Right renal cortex interstitium (tissue), 3 donors: ENCODE measurements at places on chromosomes 16 and 17. TPM values are rescaled to one million over a fixed set of nuclear protein-coding genes. Genes with fewer than 3 reads are reported as not detected.
A peak's percentile ranks its signal among the peaks of the same experiment; 100 is the strongest.

- DNase-seq: no peak
Measured at GRCh38 chr17:69535016-69535570, 120.6 kb downstream of the MAP2K6 start.

DNA sequence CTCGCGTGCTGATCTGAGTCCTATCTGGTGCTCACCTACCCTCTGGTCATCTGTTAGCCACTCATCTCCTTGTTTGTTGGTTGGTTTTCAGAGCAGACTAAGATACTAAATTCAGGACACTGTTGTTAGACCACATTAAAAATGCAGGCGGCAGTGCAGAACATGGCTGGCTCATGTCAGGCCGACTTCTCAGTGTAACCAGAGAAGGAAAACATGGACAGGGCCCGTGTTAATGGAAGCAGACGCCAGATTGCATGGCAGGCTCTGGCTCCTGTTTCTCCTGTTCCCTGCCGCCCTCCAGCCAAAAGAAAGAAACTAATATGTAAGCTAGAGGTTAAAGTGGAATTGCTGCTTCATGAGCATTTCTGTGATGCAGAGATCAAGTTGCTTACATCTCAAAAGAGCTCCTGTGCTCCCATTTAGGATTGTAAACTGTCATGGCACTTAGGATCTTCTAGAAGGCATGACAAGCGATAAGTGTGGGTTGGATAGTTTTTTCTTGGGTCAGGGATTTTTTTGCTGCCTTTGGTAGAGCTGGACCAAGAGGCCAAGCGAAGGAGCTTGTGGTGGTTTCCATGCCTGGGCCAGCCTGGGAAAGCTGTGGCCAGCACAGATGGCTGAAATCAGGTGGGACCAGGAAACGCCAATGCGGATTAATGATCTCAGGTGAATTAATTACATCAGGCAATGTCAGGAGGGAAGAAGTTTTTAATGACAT, 56.1 kb downstream of the YPEL2 start:
- no peak for DNase-seq

DNA sequence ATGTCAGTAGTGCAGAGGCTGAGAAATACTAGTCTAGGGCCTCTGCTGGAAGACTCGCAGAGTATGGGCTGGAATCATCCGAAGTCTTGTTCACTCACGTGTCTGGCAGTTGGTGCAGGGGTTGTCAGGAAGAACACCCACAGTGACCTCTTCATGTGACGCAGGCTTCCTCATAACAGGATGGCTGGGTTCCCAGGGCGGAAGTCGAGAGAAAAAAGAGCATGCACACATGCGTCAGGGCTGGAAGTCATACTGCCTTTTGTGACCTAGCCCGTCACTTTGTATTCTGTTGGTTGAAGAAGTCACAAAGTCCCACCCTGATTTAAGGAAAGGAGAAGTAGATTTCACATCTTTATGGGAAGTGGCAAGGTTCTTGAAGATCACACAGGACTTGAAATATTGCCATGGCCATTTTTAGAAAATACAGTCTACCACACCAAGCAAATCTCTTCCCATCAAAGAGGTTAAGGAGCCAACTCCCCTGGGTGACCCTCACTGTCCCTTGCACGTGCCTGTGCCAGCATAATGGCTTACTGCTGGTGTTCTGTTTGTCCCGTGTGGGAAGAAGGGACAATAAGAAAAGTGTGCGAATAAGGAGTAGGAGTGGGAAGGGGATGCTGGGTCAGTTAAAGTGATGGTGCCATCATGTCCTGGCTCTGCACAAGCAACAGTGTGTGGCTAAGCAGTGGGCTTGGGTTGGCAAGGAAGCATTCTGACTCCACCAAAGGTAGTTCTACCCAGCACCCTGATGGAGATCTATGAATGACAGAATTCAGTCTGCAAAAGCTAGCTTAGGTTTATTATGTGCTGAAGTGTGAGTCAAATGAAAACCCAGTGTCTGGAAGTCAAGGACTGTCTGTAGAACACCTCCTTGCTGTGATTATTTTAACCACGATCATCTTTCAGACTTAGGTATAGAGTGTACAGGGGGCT, 28.1 kb downstream of the HEATR3 start:
- DNase-seq: no peak

DNA sequence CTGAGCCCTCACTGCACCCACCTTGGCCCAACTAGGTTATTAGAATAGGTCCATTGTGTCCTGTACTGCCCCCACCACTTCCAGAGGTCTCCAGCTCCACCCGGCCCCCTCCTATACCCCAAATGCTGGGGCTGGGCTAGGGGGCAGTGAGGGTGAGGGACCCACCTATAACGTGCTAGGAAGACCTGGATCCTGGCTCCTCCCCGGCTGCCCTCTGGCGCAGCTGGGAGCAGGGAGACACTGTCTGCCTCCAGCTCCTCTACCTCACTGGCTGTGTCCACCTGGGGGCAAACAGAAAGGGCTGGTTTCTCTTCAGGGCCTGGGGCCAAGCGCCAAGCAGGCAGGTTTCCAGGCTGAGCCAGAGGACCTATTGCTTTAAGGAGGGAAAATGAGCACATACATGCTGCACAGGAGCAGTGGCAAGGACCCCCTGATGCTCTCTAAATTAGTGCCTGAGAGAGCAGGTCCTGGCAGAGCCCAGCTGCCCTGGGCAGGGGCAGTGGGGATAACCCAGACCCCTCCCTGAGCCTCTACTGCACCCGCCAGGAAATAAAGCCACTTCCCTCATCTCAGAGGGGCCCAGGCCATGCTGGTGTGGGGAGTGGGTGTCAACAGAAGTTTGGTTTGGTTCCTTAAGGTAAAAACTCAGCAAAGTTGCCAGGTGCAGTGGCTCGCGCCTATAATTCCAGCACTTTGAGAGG, 12.2 kb downstream of the TSPOAP1 start:
- DNase-seq: no peak

The CD68 gene
- polyA plus RNA-seq: 57.3 TPM

GRCh38 chr17:48604770-48605329, at the start of gene HOXB6:
Gene HOXB6, minus strand, starts transcription at chr17:48604986. Its CDS starts 6,836 bp downstream, at chr17:48598150.
- DNase-seq: no peak

The KRT9 gene
- not detected for polyA plus RNA-seq

GRCh38 chr17:11578998-11579397, 19.3 kb upstream of the DNAH9 start:
- DNase-seq: no peak

DNA sequence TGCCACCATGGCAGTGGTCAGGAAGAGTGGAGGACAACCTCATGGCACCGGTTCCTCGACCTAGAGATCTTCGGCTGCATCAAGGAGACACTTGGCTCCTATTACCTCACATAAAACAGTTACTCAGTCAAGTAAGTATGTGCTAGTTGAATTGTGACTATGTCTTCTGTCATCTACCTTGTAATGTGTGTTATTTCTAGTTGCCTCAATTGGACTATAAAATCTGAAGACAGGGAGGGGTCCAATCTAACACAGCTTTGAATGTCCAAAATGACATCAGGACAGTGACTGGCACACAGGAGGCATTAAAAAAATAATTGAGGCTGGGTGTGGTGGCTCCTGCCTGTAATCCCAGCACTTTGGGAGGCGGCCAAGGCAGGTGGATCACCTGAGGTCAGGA, 17.2 kb downstream of the C16orf86 start:
- DNase-seq: no peak

DNA sequence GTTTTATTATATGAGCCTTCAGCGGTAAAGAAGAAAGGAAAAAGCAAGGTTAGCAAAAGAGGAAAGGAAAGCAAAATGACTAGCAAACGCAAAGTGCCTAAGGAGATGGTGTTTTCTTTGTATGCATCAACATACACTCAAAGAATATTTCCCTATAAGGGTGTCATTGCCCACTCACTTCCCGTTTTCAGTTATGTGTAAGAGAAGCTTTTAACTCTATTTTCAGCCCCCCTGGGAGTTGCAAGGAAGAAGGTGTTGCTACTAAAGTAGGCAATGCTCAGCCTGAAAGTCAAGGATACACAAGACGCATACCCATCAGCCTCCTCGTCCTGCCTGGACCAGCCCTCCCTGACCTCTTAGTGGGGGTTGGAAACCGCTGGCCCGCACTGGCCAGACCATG, 267.7 kb upstream of the ZFHX3 start:
- no peak for DNase-seq

- no peak for DNase-seq
Measured at GRCh38 chr17:81549031-81549557, 3.1 kb downstream of the FAAP100 start.

The CIBAR2 gene
- 0.15 TPM for polyA plus RNA-seq

The KRTAP4-5 gene
- not detected for polyA plus RNA-seq

GRCh38 chr17:18139949-18140348, 31.4 kb downstream of the MYO15A start:
- no peak for DNase-seq

GRCh38 chr16:67470359-67470758, 10.6 kb downstream of the ATP6V0D1 start:
- no peak for DNase-seq

The MON1B gene
- polyA plus RNA-seq: 23.9 TPM

DNA sequence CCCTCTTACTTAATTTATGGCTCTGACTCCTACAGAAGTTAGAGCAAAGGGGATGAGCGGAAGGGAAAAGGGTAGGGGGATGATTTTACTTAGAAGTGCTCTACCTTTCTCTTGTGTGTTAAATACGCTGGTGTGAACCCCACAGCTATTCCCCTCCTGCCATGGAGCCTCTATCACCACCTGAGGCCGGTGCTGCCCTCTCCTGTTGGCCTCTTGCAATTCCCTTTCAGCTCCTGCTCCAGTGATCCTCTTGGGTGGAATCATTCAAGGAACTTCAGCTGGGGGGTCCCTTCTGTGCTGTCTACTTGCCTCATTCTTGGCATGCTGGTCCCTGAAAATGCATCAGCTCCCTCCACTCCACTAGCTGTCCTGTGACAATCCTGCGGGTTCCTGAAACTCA, 41.8 kb upstream of the CDH8 start:
- no peak for DNase-seq

DNA sequence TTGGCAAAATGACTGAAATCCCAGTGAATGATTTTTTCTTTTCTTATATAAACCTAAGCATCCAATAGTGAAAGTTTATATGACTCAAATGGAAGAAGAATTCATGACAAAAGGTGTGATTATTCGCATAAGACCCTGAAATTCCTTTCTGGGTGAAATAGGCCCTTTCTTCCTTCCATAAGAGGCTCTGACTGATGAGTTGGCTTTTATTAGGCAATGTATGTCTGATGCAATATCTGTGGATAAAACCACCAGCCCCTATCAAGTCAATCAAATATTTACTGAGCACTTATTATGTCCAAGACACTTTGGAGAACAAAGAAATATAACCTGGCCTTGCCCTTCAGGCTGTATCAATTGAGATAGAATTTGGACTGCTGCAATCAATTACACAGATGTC, 316.6 kb downstream of the CDH13 start:
- no peak for DNase-seq

- DNase-seq: no peak
Measured at GRCh38 chr17:13114601-13115031, 96.8 kb upstream of the ELAC2 start.

- no peak for DNase-seq
Measured at GRCh38 chr16:57343221-57343620, 15.4 kb upstream of the CCL22 start.

The ITGA3 gene
- 95.0 TPM for polyA plus RNA-seq

The GSG1L gene
- polyA plus RNA-seq: 0.75 TPM

DNA sequence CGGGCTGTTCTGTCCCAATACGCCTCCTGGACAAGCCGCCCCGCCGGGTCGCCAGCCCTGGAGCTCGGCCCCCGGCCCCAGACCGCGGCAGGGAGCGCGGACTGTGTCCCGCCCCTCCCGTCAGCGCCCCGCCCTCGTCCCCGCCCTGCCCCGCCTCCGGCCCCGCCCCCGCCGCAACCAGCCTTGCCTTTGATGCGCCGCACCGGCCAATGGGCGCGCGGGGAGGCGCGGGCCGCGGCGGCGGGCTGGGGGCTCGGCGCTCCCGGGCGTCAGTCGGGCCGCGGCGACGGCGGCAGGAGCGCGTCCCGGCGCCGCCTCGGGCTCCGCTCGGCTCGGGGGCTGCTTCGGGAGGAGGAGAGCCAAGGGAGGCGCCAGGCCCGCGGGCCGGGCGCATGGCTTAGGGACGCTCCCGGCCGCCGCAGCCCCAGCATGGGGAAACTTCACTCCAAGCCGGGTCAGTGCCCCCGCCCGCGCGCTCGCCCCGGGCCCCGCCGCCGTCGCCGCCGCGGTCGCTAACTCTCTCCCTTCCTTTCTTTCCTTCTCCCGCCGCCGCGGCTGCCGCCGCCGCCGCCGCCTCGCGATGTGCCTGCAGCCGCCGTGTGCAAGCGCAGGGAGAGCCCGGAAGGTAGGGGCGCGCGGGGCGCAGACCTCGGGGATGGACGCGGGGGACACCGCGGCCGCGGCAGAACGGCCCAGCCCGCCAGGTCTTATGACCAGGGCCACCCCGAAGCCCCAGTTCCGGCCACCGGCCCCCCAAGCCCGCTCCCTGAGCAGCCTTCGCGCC, at the start of gene NKD1:
Gene NKD1, plus strand, starts transcription at position 272 of the 784 bp plus-strand sequence. Its CDS starts 158 bp downstream, at position 430.
- no peak for DNase-seq

GRCh38 chr16:13883881-13884280, 36.1 kb upstream of the ERCC4 start:
- no peak for DNase-seq

DNA sequence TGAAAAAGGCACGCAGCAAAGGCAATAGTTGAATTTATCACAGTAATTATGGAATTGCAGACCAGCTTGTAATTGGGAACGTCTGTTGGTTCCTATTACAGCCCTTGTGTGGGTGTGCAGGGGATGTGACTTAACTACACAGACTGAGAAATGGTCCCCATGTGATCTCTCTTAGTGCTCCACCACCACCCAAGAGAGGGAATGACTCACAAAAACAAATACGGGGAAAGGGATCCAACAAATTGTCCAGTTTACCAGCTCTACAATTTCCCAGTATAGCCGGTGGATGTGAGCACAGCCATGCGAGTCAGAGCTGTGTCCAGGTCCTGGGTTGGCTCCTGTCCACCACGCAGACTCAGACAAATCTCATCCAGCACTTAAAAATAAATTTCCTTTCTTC, 337.9 kb downstream of the GRIN2A start:
- DNase-seq: no peak

GRCh38 chr17:63474174-63474573, 2.7 kb upstream of the ACE start:
- no peak for DNase-seq

GRCh38 chr16:48310908-48311641, 63.7 kb upstream of the ABCC11 start:
- no peak for DNase-seq

- peak; percentile 47 for DNase-seq
Measured at GRCh38 chr17:2282297-2282873, 21.2 kb downstream of the SMG6 start.

DNA sequence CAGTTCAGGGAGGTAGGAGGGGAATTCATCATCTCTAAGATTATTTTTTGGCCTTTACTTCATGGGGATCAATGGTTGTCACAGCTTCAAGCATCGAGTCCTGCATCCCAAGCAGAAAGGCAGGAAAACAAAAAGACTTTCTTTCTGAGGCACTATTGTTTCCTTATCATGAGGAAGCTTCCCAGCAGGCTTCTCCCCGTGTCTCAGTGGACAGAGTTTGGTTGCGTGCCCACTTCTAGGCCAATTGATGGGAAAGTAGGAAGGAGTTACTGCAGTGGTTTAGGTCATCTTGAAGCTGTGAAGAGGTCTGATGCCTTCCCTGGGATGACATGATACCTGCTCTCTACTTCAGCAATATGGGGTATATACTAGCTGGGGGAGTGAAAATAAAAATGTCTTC, 175.3 kb upstream of the CDH13 start:
- no peak for DNase-seq

- DNase-seq: no peak
Measured at GRCh38 chr16:2151188-2152091, 3.0 kb downstream of the RAB26 start.
